ENCODE measurements at places on chromosomes 7 and 10.
A peak's percentile ranks its signal among the peaks of the same experiment; 100 is the strongest.

- DNase-seq, result no peak
These were observed 260.1 kb downstream of the SLC25A13 start for GRCh38 chr7:96061844-96062243.

GRCh38 chr7:158524749-158525635, 62.6 kb downstream of the PTPRN2 start:
- DNase-seq, result no peak

- DNase-seq, result no peak
These were observed 8.5 kb upstream of the RABGEF1 start for GRCh38 chr7:66731986-66732385.

- no peak for DNase-seq
These were observed 25.7 kb downstream of the UNC5B start for GRCh38 chr10:71237843-71238623.

DNA sequence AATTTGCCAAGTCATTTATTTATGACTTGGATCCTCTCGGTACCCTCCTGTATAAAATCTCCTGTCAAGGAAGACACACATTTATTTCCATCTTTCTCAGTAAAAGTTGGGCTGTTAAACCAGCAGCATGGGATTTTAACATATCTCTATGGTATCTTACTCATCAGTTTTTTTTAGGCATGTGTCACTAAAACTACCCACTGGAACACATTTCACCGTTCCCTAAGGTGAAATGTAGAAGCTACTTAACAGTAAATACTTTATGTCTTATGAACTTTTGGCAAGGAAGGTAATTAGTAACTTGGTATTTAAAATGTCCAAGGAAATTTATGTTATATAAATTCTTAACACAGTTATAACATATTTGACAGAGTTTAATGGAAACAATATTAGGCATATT, 152.5 kb upstream of the HDAC9 start:
- no peak for DNase-seq

GRCh38 chr10:94240901-94241300, 121.8 kb downstream of the NOC3L start:
- DNase-seq, result no peak

DNA sequence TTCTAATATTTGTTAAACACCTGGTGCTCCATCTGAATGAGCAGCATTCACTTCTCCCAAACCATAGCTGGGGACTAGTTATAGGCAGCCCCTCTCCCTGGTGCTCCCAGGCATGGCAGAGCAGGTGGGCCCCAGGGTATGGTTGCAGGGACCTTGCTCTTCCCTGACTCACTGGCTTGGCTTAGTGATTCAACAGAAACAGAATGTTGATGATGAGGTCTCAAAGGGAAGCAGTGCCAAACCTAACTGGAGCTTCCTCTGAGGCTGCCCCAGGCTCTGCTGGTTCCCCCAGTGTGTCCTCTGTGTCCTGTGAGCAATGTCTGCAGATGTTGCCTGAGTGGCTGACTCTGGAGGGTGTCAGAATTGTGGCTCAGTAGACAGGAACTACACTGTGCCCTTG, 3.7 kb downstream of the GPR26 start:
- DNase-seq, result peak; percentile 69

DNA sequence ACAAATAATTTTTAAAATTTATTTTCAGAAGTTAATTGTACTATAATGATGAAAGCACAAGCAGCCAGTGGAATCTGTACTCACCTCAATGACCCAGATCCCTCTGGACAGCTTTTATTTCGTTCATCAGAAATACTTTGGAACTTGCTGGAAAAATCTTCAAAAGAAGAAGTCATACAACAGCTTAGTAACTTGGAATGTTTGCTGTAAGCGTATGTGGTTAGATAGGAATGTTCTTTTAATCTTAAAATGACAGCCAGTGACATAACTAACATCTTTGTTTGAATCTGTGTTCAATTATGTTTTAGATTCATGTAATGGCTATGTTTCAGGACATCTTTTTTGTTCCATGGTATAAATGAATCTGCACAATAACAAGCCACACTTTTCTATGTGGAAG, 26.8 kb downstream of the CFAP69 start:
- DNase-seq, result peak; percentile 70

- DNase-seq, result peak; percentile 26
These were observed 722.2 kb downstream of the PARD3 start for GRCh38 chr10:34092891-34093290.

DNA sequence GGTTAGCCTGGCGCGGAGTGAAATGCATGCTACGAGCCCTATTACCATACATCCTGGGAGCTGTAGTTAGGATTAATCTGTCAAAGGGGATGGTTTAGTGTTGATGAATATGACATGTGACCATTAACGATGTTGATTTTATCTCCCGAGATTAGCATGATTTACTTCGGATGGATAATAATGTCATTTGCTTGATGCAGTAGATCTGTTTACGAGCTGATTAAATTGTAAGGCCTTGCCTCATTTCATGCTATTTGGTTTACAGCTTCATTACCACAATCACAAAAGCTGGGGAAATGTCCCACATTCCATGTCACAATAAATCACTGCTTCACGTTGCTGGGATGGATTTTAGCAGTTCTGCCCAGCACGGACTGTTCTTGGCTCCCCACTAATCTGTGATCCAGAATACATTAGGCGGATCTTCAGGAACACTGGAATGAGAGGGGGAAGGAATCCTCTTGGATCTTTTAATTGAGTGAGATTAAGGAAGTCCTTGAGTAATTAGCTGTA, 22.3 kb downstream of the ZNF503 start:
- DNase-seq, result no peak

GRCh38 chr7:128931965-128932861, 5.5 kb upstream of the IRF5 start:
- no peak for DNase-seq

GRCh38 chr10:117936141-117936540, 110.6 kb downstream of the RAB11FIP2 start:
- peak; percentile 24 for DNase-seq

GRCh38 chr10:78929541-78929940, 139.2 kb upstream of the ZMIZ1 start:
- no peak for DNase-seq

- peak; percentile 43 for DNase-seq
These were observed 70.4 kb upstream of the ITPRID1 start for GRCh38 chr7:31443457-31443856.

All from EL (cell line).